ENCODE measurements at places on chromosomes 3 and 15.
A peak's percentile ranks its signal among the peaks of the same experiment; 100 is the strongest.

GRCh38 chr15:42037656-42038055 is 16.8 kb upstream of the PLA2G4E start:
- DNase-seq, result no peak

GRCh38 chr3:13318626-13319470 is 101.3 kb downstream of the NUP210 start:
- DNase-seq, result no peak

DNA sequence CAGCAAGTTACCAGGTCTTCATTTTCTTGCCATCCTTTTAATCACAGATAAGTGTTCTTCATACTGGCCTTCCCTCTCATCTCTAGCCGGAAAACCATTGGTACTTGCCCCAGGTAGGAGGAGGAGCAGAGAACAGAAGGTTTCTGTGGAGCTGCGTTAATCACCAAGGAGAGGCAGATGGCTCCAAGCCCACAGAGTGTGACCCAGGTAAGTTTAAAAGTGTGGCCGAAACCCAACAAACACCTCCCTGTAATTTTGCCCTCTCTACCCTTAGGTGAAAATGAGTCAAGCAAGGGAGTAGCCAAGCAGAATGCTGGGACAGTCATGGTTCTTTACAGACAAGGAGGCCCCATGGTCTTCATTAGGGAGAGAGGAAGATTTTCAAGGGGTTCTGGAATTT is 37.3 kb downstream of the NFKBIZ start:
- DNase-seq, result no peak

- DNase-seq, result peak; percentile 85
Measured at GRCh38 chr3:45100981-45101407, 45.2 kb downstream of the CDCP1 start.

DNA sequence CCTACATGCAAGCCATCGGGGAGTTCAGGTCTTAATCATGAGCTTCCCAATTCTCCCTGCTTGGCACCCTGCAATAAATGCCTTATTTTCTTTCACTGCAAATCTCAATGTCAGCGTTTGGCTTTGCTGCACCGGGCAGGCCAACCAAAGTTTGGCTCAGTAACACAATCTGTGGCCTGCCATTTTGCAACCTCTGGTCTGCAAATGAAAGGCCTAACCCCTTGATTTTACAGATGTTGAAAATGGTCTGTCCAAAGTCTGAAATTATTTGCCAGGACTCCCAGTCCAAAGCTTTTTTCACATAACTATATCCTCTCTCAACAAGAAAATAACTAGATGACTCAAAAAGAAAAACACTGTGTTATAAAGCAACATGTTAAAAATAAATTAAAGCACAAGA is 34.0 kb upstream of the LEKR1 start:
- DNase-seq, result no peak

DNA sequence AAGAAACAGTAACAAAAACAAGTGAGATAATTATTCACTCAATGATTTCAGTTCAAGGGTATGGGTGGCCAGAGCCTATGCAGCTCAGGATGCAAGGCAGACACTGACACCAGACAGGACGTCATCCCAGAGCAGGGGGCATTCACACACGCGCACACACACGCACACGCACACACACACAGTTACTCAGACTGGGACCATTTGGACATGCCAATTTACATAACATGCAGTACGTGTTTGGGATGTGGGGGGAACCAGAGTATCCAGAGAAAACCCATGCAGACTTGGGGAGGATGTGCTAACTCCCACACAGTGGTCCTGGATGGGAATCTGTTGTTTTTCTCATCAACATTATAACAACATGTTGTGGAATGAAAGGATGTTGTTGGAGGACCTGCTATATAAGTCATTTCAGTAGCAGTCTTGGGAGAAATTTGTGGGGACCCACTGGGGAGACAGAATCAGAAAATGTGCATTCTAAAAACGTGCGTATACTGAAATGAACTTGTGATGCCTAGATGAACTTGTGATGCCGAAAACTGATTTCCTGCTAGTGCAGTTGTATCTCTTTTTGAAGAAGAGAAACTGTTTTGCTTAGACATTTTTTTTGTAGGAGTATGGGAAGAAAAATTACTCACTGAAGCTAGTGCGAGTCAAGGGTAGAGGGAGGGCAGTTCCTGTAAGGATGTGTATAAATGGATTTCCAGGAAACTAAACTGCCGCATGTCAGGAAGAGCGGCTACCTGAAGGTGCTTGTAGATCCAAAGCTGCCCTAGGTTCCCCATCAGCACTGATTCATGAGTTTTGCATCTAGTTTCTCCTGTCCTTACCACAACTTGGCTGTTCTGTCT is 25.2 kb downstream of the CD200 start:
- DNase-seq, result no peak

- DNase-seq, result peak; percentile 89
Measured at GRCh38 chr3:141710888-141711616, 27.0 kb upstream of the RNF7 start.

DNA sequence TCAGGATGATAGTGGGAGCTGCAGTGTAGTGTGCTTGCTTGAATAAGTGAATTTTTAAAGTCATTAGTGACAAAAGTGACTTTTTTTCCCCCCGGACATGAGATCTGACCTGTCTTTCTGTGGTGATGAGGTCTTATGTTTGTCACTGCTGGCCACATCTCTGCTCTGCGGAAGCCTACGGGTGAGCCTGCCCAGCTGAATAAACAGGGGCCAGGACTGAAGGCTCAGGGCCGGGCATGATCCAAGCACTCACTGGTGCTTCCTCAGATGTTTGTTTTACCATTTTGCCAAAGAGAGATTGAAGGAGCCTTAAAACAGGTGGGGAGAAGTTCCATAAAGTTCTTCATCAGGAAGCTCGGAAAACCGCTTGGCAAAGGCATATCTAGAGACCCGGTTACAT is 35.0 kb downstream of the RPL39L start:
- DNase-seq, result no peak

- peak; percentile 64 for DNase-seq
Measured at GRCh38 chr15:60695713-60696522, 217.0 kb upstream of the ICE2 start.

DNA sequence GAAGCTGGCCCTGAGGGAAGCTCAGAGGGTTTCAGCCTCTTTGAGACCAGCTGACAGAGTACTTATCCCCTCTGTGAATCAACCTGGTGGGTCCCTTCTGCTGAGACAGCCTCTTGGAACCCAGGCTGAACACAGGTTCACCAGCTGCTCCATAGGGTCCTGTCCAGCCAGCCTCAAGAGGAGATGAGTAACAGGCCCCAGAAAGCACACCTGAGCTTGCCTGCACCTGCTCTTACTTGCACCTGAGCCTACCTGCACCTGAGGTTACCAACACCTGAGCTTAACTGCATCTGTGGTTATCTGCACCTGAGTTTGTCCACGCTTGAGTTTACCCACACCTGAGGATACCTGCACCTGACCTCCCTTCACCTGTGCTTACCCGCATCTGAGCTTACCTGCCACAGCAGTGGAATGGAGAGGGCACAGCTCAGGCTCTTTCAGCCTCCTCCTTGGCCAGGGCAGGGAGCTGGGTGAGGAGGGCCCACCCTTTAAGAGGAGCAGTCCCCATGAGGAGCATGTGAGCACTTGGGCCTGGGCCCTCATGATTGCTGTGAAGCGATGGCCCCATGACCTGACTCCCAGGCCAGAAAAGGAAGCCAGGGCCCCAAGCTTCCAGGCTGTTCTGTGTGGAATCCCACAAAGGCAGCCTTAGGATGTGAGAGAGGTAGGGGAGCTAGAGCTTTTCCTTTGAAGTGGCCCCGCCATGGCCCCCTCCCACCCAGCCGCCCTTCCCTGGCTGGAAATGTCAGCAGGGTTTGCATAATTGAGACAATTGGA is at the start of gene TRPM1:
Gene TRPM1 (minus strand): TSS at position 464 of the 777 bp plus-strand sequence. CDS start 20,370 bp downstream, outside the sequence.
- DNase-seq, result no peak

DNA sequence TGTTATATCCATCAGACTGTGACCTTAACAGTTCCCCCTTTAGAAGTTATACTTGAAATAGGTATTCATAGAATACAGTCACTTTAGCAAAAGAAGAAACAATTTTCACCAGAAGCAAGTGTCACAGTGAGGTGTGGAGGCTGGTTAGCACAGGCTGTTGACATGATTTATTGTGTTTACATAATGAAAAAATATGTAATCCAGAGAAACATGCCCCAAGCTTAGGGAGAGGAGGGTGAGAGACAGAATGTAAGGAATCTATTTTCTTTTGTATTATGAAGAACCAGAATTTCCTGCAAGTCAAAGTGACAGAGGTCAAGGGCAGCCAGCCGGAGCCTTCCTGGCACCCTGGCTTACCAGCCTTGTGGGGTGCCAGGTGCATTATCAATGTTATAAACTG is 4.0 kb downstream of the IL12A start:
- no peak for DNase-seq

GRCh38 chr3:120417272-120417911 is 33.4 kb downstream of the FSTL1 start:
- peak; percentile 98 for DNase-seq

DNA sequence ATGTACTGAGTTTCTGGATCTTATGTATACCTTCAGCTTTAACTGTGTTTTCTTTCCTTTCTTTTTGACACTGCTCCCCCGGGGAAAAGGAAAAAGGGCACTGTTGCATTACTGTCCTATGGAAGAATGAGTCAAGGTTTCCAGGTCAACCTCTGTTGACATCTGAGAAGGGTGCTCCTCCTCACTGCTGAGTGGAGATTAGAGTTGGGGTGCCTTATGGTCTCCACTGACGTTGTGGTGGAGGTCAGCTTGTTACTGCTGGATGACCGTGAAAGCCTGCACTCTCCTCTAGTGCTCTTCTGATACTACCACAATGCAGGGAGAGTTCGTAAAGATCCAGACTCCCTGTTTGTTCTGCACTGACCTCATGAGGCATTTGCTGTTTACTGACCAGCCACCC is 252.1 kb upstream of the GRM7 start:
- no peak for DNase-seq

- no peak for DNase-seq
Measured at GRCh38 chr3:59285560-59285959, 235.7 kb upstream of the CFAP20DC start.

GRCh38 chr15:69452692-69453521 is at the start of gene RPLP1:
Gene RPLP1 (plus strand): TSS chr15:69452818. CDS start chr15:69452949, 131 bp downstream.
- peak; percentile 95 for DNase-seq

- DNase-seq, result no peak
Measured at GRCh38 chr3:4864503-4864902, 114.7 kb upstream of the BHLHE40 start.

GRCh38 chr3:78351334-78351733 is 1311.4 kb downstream of the ROBO2 start:
- peak; percentile 36 for DNase-seq

DNA sequence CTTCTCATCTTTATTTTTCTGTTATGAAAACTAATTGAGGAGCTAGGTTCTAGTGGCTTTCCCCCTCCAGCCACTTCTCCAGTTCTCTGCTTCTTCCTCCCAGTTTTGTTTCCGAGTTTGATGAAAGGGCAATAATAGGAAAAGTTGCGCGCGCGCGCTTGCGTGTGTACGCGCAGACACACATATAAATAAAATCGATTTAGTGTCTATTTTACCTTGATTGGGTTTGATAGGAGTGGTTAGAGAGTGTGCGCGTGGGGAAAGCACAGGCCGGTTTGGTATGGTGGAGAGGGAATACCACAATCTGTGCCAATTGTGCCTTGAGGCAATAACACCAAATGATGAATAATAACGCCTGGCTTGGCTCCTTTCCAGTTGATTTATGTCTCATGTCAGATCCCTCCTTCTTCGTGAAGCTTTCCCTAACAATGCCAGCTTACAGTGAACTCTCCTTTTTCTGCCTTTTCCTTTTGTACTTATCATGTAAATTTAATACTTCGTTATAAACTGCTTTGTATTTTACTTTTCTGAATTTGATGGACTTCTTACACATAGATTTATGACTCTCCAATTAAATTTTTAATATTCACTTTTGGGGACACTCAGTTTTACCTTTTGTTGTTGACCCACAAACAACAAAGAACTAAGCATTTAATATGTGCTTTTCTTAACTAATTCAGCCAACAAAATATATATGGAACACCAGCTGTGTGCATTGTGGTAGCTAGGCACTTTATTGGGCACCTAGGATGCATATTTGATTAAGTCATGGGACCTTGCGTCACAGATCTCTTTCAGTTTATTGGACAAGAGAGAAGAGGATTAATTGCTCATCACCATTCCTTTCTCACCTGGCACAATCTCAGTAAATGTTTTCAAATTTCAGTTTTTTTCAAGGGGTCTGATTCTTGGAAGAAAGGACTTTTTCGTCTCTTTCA is 1.7 kb downstream of the TIPARP start:
- DNase-seq, result peak; percentile 92

- DNase-seq, result no peak
Measured at GRCh38 chr3:141235661-141236171, 4.1 kb downstream of the PXYLP1 start.

- DNase-seq, result no peak
Measured at GRCh38 chr3:194343561-194343893, 7.6 kb downstream of the CPN2 start.

- DNase-seq, result peak; percentile 95
Measured at GRCh38 chr15:101024073-101024695, 105.0 kb downstream of the LRRK1 start.

DNA sequence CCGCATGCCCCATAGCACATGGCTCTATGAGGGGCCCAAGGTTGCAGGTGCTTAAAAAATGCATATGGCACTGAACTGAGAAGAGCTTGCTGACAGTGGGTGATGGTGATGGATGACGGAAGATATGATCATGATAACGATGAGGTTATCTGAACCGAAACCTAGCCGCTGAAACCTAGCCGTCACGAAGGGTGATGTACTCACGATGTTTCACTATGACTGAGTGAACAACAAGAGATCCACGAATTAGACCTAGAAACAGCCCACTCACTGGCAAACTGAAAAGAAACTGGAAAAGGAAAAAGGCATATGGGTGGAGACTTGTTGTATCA is 57.6 kb upstream of the BCL6 start:
- no peak for DNase-seq

GRCh38 chr3:116607205-116607604 is 102.4 kb upstream of the TUSC7 start:
- no peak for DNase-seq

DNA sequence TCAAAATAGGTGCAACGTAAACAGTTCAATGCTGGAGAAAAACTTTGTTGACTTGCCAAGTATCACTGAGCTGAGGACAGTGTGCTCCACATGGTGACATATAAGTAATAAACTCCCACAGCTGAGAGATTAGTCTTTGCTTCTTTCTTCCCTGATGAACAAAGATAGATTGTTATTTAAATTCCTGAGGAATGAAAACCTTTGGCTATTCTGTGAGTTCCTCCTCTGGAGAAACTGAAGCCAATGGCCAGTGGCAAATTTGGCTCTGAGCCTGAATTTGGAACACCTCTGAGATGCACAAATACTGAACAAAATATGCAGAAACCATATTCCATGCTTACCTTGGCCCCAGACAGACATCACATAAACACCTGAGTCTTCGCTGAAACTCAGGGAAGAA is 63.3 kb downstream of the RPL22L1 start:
- DNase-seq, result no peak

DNA sequence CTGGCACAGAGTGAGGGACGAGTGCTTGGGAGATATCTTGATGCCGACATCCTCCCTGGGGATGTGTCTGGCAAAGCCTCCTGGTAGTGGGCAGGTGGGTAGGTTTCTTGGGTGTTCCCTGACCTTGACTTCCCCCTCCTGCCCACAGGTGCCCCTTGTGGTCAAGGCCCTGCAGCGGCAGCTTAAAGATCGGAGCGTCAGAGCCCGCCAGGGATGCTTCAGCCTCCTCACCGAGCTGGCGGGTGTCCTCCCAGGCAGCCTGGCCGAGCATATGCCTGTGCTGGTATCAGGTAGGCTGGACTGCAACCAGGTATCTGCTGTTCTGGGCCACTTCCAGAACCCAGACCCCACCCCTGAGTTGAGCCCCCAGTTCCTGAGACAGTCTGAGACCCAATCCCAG is 19.2 kb downstream of the CAND2 start:
- DNase-seq, result no peak

GRCh38 chr15:74318376-74319137 is 48.9 kb downstream of the CYP11A1 start:
- DNase-seq, result no peak

Measured in iris pigment epithelial cell (primary cell).